ENCODE measurements at places on chromosomes 3 and 15. TPM values are rescaled to one million over a fixed set of nuclear protein-coding genes. Genes with fewer than 3 reads are reported as not detected.

Gene CHRNA5
- total RNA-seq = 1.2 TPM

Gene TGM4
- 16.5 TPM for total RNA-seq

Gene REC114
- not detected for total RNA-seq

Gene TLR9
- under 0.01 TPM for total RNA-seq

Gene LRRC3B
- not detected for total RNA-seq

Gene ZNF35
- 15.1 TPM for total RNA-seq
